ENCODE measurements at places on chromosomes 6 and 20. TPM values are rescaled to one million over a fixed set of nuclear protein-coding genes. Genes with fewer than 3 reads are reported as not detected.

GRCh38 chr6:3744211-3744900 lies 7.2 kb downstream of the PXDC1 start:
- no peak for DNase-seq

- DNase-seq, result no peak
Observed at GRCh38 chr6:6497976-6498375, 90.5 kb upstream of the LY86 start.

DNA sequence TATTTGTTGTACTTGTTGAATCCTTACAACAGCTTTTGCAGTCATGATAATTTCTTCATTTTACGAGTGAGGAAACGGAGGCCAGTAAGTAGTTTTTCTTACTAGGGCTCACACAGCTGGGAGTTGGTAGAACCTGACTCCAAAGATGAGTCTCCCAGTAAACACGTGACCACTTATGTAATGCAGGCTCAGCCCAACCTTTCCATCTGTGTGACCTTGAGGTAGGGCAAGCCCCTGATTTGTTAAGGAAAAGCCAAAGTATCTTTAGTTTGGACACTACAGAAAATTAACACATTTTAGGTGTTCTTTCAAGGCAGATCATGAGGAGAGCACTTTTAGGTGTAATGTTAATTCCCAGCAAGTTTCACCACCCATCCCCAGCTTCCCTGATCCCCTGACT lies 111.3 kb downstream of the LRRC1 start:
- no peak for DNase-seq

DNA sequence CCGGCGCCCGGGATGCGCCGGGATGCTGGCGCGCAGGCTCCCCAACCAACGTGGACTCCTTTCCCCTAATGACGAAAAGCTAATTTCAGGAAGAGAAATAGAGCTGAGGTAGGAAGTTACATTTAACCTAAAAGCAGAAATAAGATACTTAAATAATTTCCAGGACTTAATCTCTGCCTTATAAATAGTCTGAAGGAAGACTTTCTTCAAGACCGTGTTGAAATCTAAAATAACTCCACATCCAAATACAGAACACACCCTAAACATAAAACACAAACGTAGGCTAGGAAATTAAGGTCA lies 1.3 kb downstream of the ASF1A start:
- DNase-seq, result no peak

GRCh38 chr6:120279466-120280167 lies 930.1 kb upstream of the MAN1A1 start:
- no peak for DNase-seq

- no peak for DNase-seq
Observed at GRCh38 chr6:68333442-68333841, 301.6 kb upstream of the ADGRB3 start.

DNA sequence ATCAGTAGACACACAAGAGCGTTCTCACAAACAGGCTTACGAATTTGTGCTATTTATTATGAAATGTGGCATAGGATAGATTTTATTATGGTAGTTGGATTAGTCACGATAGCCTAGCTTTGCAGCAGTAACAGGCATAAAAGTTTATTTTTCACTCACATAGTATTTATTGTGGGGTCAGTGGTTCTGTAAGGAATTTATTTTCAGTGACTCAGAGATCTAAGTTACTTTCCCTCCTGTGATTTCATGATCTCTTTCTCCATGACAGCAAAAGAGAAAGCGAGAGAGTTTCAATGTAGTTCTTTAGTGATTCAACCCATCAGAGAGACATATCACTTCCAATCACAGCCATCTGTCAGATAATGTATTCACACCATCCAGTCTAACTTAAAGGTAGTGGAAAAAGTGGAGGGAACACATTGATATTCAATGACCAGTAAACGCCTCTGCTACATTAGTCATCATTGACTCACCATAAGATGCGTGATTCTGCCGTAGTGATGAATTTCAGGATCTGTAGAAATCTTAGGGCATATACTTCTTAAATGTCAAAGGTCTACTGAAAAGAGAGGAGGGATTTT lies 605.5 kb downstream of the HDGFL1 start:
- no peak for DNase-seq

- no peak for DNase-seq
Observed at GRCh38 chr6:130138909-130139242, 83.9 kb downstream of the SAMD3 start.

DNA sequence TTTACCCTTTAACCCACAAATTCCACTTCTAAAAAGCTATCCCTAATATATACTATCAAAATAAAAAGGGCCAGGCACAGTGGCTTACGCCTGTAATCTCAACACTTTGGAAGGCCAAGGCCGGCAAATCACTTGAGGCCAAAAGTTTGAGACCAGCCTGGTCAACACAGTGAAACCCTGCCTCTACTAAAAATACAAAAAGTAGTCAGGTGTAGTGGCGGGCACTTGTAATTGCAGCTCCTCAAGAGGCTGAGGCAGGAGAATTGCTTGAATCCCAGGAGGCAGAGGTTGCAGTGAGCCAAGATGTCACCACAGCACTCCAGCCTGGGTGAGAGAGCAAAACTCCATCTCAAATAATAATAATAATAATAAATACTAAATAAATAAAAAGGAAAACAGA lies 82.5 kb downstream of the TRIM27 start:
- no peak for DNase-seq

Gene PDYN
- not detected for total RNA-seq

Gene TCEA2
- 38.9 TPM for total RNA-seq

Gene TNF
- total RNA-seq, result 0.47 TPM

Gene TCF19
- 2.8 TPM for total RNA-seq

All from left ventricle myocardium inferior (tissue), 1 donor.